ENCODE measurements at places on chromosomes 6 and 20.

GRCh38 chr6:85192186-85192585 is 257.7 kb upstream of the NT5E start:
- no peak for DNase-seq

- no peak for DNase-seq
Observed at GRCh38 chr6:53058388-53059195, 6.6 kb upstream of the FBXO9 start.

- DNase-seq, result no peak
Observed at GRCh38 chr6:126210398-126211075, 129.4 kb upstream of the CENPW start.

DNA sequence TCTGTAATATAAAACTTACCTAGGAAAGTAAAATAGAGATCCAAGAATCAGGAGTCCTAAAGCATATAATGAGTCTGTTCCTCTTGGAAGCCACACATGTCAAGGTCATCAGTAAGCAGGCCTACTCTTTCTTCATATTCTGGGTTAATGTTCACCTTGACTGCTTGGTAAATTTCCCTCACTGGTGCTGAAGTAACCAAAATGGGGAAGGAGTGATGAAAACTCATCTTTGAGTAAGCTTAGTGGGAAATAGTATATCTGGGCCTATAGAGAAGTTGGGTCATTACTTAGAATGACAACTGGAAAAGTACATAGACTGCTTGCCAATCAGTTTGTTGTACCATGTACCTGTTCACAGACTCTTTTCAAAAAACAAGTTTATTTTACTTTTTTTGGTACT is 6.6 kb downstream of the TSPYL4 start:
- DNase-seq, result no peak

GRCh38 chr6:27477318-27478013 is 4.6 kb upstream of the ZNF184 start:
- DNase-seq, result no peak

GRCh38 chr6:43077333-43077809 is 1.3 kb downstream of the PTK7 start:
- no peak for DNase-seq

DNA sequence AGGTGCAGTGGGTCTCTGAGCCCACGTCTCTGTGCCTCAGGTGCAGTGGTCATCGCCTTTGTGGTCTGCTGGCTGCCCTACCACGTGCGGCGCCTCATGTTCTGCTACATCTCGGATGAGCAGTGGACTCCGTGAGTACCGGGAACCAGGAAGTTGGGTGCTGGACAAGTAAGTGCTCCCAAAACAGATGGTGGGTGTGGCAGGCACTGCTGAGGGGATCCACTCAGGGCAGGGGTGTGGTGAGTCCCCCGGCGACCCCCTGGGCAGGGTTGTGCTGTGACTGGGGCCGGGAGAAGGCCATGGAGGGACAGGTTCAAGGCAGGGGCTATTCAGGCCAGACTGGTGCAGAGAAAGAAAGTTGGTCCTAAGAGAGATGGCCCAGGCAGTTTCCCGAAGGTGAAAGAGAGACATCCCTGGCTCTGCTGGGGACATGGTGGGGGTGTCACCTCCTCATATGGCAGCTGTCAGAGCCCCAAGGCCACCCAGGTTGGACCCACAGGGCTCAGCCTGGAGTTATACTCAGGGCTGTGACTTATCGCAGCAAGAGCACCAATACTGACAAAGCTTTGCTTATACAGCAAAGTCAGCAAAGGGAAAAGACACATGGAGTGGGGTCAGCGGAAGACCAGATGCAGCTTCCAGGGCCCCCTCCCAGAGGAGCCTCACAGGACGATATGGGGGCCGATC is 37.9 kb upstream of the MRGBP start:
- no peak for DNase-seq

DNA sequence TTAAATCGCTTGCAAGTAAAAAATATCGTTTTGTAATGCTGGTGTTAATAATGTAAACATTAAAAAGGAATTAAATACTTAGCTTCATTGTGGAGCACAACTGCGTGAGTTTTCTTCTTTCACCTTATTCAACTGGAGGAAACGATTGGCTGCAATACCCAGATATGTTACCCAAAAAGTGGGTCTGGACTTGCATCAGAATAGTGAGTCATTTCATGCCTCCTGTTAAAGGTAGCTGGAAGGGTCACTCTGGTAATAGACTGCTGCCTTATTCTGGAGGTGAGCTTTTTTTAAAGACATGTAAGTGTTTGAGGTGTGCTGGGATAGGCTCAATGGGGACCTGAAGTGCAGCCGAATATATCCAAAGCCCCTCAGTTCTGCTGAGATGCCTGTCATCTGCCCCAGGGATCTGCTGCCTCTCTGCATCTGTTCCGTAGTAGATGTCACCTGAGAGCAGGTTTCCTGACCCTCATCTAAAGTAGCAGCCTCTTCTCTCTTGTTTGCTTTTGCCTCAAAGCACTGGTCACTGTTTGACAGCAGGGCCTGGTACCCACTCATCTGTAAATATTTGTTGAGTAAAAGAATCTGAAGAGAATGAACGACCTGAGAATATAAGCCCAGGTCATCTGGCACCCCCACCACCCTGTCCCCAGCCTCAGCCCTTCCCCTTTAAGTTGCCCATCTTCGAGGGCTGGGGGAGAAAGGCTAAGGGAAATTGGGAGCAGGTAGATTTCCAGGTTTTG is 5.6 kb upstream of the UQCC2 start:
- no peak for DNase-seq

DNA sequence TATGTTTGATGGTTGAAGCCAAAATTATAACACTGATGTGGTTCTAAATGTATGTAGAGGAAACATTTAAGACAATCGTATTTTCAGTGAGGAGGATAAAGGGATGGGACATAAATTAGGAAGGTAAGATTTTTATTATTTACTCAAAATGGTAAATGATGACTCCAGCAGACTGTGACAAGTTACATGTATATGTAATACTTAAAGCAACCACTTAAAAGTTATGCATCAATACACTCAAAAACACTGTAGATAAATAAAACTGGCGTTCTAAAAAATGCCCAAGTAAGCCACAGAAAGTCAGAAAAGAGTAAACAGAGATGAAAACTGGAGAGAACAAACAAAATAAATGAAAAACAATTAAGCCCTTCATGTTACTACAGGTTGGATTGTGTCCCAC is 18.7 kb downstream of the HLA-DMB start:
- no peak for DNase-seq

DNA sequence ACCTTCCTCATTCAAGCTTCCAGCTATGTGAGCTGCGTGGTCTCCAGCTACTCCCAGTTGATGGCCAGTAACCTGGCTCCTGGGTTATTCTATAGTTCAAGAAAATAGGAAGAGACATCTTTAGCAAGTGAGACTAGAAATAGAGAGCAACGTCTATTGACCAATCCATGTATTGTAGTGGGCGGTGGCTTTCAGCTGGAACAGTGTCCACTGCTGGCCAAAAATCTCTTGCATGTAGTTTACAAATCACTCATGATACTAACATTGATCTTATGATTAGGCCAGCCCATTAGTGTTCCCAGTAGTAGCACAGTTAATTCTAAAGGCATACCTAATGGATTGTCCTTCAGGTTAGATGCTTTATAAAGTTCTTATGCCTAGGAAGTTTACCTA is 58.9 kb upstream of the SCP2D1 start:
- no peak for DNase-seq

- DNase-seq, result no peak
Observed at GRCh38 chr6:90178384-90178855, 118.2 kb downstream of the BACH2 start.
